Kidney (tissue), 22 donors: ENCODE measurements at places on chromosomes 11 and 22. TPM values are rescaled to one million over a fixed set of nuclear protein-coding genes. Genes with fewer than 3 reads are reported as not detected.

Gene RFPL3
- not detected for total RNA-seq

Gene SORL1
- total RNA-seq: 74.2 TPM

Gene UBQLN3
- total RNA-seq: 0.35 TPM

Gene KREMEN1
- 16.2 TPM for total RNA-seq

Gene EWSR1
- 214 TPM for total RNA-seq

Gene WNT7B
- 1.6 TPM for total RNA-seq

Gene OR51T1
- total RNA-seq: not detected

Gene MUC15
- total RNA-seq: 10.1 TPM

Gene KCNE3
- total RNA-seq: 19.2 TPM

Gene LRRC10B
- 2.9 TPM for total RNA-seq

Gene APOL6
- 30.2 TPM for total RNA-seq

Gene OR52B4
- not detected for total RNA-seq

Gene VPREB1
- not detected for total RNA-seq

Gene CYP2R1
- total RNA-seq: 11.6 TPM

Gene SIRT3
- total RNA-seq: 28.3 TPM

Gene MS4A6A
- 145 TPM for total RNA-seq

Gene GSTT2
- 2.4 TPM for total RNA-seq

Gene EXT2
- total RNA-seq: 54.1 TPM

Gene APOA5
- not detected for total RNA-seq
